ENCODE measurements at places on chromosomes 6 and 20. TPM values are rescaled to one million over a fixed set of nuclear protein-coding genes. Genes with fewer than 3 reads are reported as not detected.

The PKHD1 gene
- total RNA-seq: 0.02 TPM

The TRIM40 gene
- not detected for total RNA-seq

The TPX2 gene
- 44.7 TPM for total RNA-seq

The CFAP206 gene
- total RNA-seq: 1.9 TPM

The MEP1A gene
- total RNA-seq: not detected

The IL22RA2 gene
- total RNA-seq: not detected

The DEFB132 gene
- total RNA-seq: not detected

The ID4 gene
- total RNA-seq: 6.3 TPM

The HS3ST5 gene
- total RNA-seq: 17.4 TPM

The BPIFB1 gene
- not detected for total RNA-seq

The ALDH8A1 gene
- total RNA-seq: 1.8 TPM

The CLVS2 gene
- total RNA-seq: 18.6 TPM

The SMPD2 gene
- 6.4 TPM for total RNA-seq

The TFAP2B gene
- total RNA-seq: not detected

The CST7 gene
- total RNA-seq: not detected

The SRSF12 gene
- total RNA-seq: 12.1 TPM

The IRF4 gene
- 0.37 TPM for total RNA-seq

The PAX1 gene
- not detected for total RNA-seq

The CCN5 gene
- total RNA-seq: not detected

The LPIN3 gene
- 5.9 TPM for total RNA-seq

The MED23 gene
- 38.8 TPM for total RNA-seq

The PARD6B gene
- 4.0 TPM for total RNA-seq

The RTN4IP1 gene
- 4.7 TPM for total RNA-seq

The IPCEF1 gene
- total RNA-seq: 0.61 TPM

The ARMC12 gene
- total RNA-seq: 2.6 TPM

The SOX18 gene
- 0.66 TPM for total RNA-seq

The ESR1 gene
- not detected for total RNA-seq

The SIRPG gene
- not detected for total RNA-seq

The GSTA3 gene
- not detected for total RNA-seq

The DYNLT1 gene
- 261 TPM for total RNA-seq

The TBX18 gene
- total RNA-seq: 5.1 TPM

The RARS2 gene
- 42.0 TPM for total RNA-seq

The SPATA2 gene
- total RNA-seq: 9.7 TPM

The ZNF311 gene
- 5.1 TPM for total RNA-seq

The EYS gene
- 13.2 TPM for total RNA-seq

The TXLNB gene
- not detected for total RNA-seq

The FAM217A gene
- not detected for total RNA-seq

The SLC17A3 gene
- total RNA-seq: not detected

The RNF114 gene
- total RNA-seq: 64.2 TPM

The SIRPD gene
- not detected for total RNA-seq

The ADGRB3 gene
- total RNA-seq: 7.3 TPM

The NRSN1 gene
- total RNA-seq: 5.7 TPM

The ISM1 gene
- total RNA-seq: 0.32 TPM

The TRIM10 gene
- not detected for total RNA-seq

The TNF gene
- total RNA-seq: not detected

The FHL5 gene
- total RNA-seq: not detected

The HLA-DOA gene
- 0.69 TPM for total RNA-seq

The LRP11 gene
- 10.8 TPM for total RNA-seq

The PROCR gene
- 0.32 TPM for total RNA-seq

The JPH2 gene
- total RNA-seq: 0.07 TPM

The CDSN gene
- total RNA-seq: not detected

The PBOV1 gene
- total RNA-seq: not detected

The FAM162B gene
- total RNA-seq: not detected

The EDN3 gene
- not detected for total RNA-seq

Data from glutamatergic neuron (in vitro differentiated cells).